ENCODE measurements at places on chromosomes 6 and 20. TPM values are rescaled to one million over a fixed set of nuclear protein-coding genes. Genes with fewer than 3 reads are reported as not detected.
A peak's percentile ranks its signal among the peaks of the same experiment; 100 is the strongest.

Gene PBOV1
- total RNA-seq: not detected

Gene ARMC2
- 10.0 TPM for total RNA-seq

DNA sequence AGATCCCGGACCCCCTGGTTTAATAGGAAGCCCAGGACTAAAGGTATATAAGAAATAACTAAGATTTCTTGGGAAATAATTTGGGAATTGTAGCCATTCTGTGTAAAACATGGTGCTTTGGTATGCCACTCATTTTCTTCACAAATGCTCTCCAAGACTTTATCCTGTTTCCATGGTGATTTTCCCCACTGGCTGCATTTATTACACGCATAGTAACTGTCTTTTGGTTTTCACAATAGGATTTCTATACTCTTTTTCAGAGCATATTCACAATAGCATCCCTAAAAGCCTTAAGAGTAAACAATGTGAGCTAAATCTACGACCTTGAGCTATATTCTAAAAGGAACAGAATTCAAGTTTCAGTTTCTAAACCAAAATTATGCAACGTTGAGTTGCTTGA is 160.8 kb downstream of the COL9A1 start:
- no peak for DNase-seq

DNA sequence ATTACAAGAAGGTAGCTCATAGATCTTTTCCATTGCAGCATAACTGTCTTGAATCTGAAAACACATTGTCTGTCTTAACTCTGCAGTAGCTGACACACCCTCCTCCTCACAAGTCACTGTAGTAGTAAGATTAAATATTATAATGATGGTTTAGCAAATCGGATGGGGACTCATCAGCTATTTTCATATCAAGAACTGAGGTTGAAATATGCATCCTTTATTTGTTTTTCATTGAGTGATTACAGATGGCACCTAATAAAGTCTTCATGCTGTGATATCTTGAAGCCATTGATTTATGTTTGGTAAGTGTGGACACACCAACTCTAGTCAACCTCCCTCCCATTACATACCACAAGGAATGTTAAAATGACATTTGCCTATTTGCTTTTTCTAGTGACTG is 267.4 kb upstream of the TAB2 start:
- no peak overlapping the region for H3K27ac ChIP-seq
- H3K4me3 ChIP-seq: no peak overlapping the region
- H3K4me1 ChIP-seq: peaks cover 51% of the 10 kb centered on the region
- H3K36me3 ChIP-seq: peaks cover 12% of the 10 kb centered on the region
- no peaks in the 10 kb centered on the region for H3K27me3 ChIP-seq
- no peak for DNase-seq

GRCh38 chr20:1371202-1371782 is 21.6 kb downstream of the FKBP1A start:
- peaks cover 46% of the 10 kb centered on the region for H3K4me1 ChIP-seq
- H3K4me3 ChIP-seq: no peak overlapping the region
- no peak for DNase-seq
- H3K36me3 ChIP-seq: peaks cover 66% of the 10 kb centered on the region
- H3K27me3 ChIP-seq: no peaks in the 10 kb centered on the region
- no peak overlapping the region for H3K27ac ChIP-seq

DNA sequence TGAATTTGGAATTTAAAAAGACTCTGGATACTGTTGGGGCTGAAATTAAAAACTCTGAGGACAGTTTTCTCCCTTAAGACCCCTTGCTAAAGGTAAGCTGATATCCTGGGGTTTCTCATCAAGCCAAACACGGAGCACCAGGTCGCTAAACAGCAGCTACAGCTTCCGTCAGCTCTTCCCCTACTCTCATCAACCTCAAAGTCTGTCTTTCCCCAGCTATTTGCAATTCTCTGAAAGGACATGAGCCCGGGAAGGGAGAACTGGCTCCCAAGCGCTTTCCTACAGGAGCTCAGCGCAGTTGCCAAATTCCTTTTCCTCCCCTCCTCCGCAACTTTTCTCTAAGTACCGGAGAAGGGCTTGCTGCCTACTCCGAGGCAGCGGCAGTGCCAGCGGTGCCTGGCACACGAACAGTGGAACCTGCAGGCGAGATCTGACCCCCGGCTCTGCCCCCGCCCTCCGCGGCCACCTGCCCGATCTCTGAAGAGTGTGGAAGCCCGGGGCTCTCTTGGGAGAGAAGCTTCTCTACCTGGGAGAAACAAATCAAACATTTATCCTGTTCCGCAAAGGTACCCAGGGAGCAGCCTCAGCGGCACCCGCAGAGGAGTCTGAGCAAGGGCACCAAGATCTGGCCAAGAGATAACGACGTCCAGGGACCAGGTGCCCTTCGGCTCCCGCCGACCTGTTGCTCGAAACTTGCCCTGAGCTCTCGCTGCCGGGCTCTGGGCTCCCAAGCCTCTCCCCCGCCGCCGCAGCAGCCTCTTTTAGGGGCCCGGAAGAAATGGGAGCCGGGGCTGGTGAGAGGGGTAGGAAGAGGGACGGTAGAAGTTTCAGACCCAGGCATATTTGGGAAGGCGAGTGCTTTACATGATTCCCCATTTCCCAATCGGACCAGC is 2.2 kb downstream of the CBLN4 start:
- no peaks in the 10 kb centered on the region for H3K4me1 ChIP-seq
- no peaks in the 10 kb centered on the region for H3K36me3 ChIP-seq
- H3K27ac ChIP-seq: no peak overlapping the region
- H3K4me3 ChIP-seq: no peak overlapping the region

Gene HTR1E
- not detected for total RNA-seq

- H3K27me3 ChIP-seq: peaks cover 21% of the 10 kb centered on the region
- peaks cover 3% of the 10 kb centered on the region for H3K36me3 ChIP-seq
- no peaks in the 10 kb centered on the region for H3K4me1 ChIP-seq
- no peak overlapping the region for H3K4me3 ChIP-seq
- H3K27ac ChIP-seq: no peak overlapping the region
These were observed 32.7 kb upstream of the NKX2-4 start for GRCh38 chr20:21430020-21430419.

GRCh38 chr20:17179840-17180239 is 47.0 kb upstream of the PCSK2 start:
- H3K27me3 ChIP-seq: no peaks in the 10 kb centered on the region
- H3K27ac ChIP-seq: no peak overlapping the region
- no peak for DNase-seq
- H3K4me1 ChIP-seq: no peaks in the 10 kb centered on the region
- no peak overlapping the region for H3K4me3 ChIP-seq

- peaks cover 4% of the 10 kb centered on the region for H3K27me3 ChIP-seq
- no peak overlapping the region for H3K27ac ChIP-seq
- no peak overlapping the region for H3K4me3 ChIP-seq
- no peaks in the 10 kb centered on the region for H3K4me1 ChIP-seq
- no peak for DNase-seq
These were observed 68.6 kb downstream of the TRMT6 start for GRCh38 chr20:5881703-5882102.

DNA sequence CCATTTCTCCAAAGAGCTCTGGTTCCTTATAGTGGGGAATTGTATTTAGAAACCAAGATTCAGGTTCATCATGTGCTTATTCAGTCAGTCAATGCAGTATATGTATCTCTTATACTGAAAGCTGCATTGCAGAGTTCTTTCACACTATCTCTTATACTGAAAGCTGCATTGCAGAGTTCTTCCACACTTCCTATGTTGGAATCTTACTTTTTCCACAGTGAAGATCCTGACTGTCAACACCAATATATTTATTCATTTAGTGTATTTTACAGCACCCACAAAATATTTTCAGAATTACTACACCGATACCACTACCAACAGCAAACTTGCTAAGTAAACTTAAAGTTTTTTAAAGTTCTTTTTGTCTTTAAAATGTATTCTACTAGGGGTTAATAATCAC is 349.3 kb upstream of the MMS22L start:
- no peak overlapping the region for H3K4me3 ChIP-seq
- no peak overlapping the region for H3K27ac ChIP-seq
- H3K27me3 ChIP-seq: no peaks in the 10 kb centered on the region
- DNase-seq: no peak

DNA sequence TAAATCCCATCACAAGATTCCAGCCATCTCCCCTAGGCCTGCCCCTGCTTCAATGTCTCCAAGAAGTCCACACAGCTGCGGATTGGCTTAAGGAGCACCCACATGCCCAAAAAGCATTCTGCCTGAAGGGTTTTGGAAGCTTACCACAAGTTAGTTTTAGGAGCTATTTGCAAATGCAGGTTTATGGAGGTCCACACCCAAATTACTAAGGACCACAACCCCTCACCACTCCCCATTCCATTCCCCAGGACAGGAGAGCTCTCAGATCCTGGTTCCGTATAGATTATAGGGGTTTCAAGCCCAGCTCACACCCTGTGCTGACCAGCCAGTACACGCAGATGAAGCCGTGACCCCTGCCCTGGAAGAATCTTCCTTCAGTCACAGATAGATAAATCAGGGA is 24.3 kb upstream of the PXDC1 start:
- H3K36me3 ChIP-seq: no peaks in the 10 kb centered on the region
- H3K27me3 ChIP-seq: peaks cover 4% of the 10 kb centered on the region
- H3K4me3 ChIP-seq: no peak overlapping the region
- H3K27ac ChIP-seq: no peak overlapping the region
- no peak for DNase-seq

Gene ZNF133
- 9.2 TPM for total RNA-seq

- peaks cover 63% of the 10 kb centered on the region for H3K36me3 ChIP-seq
- DNase-seq: no peak
- H3K4me1 ChIP-seq: peaks cover 20% of the 10 kb centered on the region
These were observed 116.9 kb upstream of the EMILIN3 start for GRCh38 chr20:41483553-41483930.

Gene POPDC3
- total RNA-seq: not detected

GRCh38 chr6:170062209-170062914 is 228.5 kb downstream of the DLL1 start:
- no peak overlapping the region for H3K4me3 ChIP-seq
- no peaks in the 10 kb centered on the region for H3K4me1 ChIP-seq
- no peak for DNase-seq
- H3K27ac ChIP-seq: no peak overlapping the region
- H3K27me3 ChIP-seq: no peaks in the 10 kb centered on the region
- no peaks in the 10 kb centered on the region for H3K36me3 ChIP-seq

- peaks cover 8% of the 10 kb centered on the region for H3K36me3 ChIP-seq
- H3K4me3 ChIP-seq: peak overlapping the region; percentile 93
- H3K27ac ChIP-seq: peak overlapping the region; percentile 94
- H3K4me1 ChIP-seq: peaks cover 63% of the 10 kb centered on the region
- DNase-seq: peak; percentile 42
These were observed 6.1 kb upstream of the HSPA1B start for GRCh38 chr6:31821301-31822035.

DNA sequence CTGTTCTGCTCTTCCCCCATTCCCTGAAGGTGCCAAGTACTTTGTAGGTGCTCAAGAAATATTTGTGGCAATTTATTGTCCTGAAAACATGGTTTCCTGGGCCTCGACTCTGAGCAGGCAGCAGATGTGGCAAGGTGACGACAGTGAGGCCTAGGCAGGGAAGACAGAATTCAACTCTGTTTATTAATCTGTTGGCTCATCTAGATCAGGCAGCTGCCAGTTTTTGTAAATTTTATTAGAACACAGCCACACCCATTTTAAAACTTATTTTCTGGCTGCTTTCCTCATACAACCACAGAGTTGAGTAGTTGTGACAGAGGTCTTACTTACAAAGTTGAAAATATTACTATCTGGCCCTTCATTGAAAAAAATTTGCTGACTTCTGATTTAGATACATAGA is 24.5 kb downstream of the MAPK14 start:
- peaks cover 12% of the 10 kb centered on the region for H3K4me1 ChIP-seq
- H3K4me3 ChIP-seq: no peak overlapping the region
- peaks cover 9% of the 10 kb centered on the region for H3K36me3 ChIP-seq
- DNase-seq: no peak
- H3K27ac ChIP-seq: no peak overlapping the region

Gene MOG
- not detected for total RNA-seq

Gene SALL4
- 0.17 TPM for total RNA-seq

- DNase-seq: no peak
- H3K36me3 ChIP-seq: no peaks in the 10 kb centered on the region
- H3K27me3 ChIP-seq: no peaks in the 10 kb centered on the region
- H3K4me3 ChIP-seq: no peak overlapping the region
- H3K4me1 ChIP-seq: no peaks in the 10 kb centered on the region
These were observed 432.6 kb downstream of the MMUT start for GRCh38 chr6:49030251-49031020.

Gene OVOL2
- not detected for total RNA-seq

- no peaks in the 10 kb centered on the region for H3K27me3 ChIP-seq
- peaks cover 12% of the 10 kb centered on the region for H3K4me1 ChIP-seq
- no peak overlapping the region for H3K4me3 ChIP-seq
- no peak for DNase-seq
- no peak overlapping the region for H3K27ac ChIP-seq
These were observed 79.3 kb upstream of the AGPAT4 start for GRCh38 chr6:161353208-161353613.

Gene SFTA2
- not detected for total RNA-seq

- no peak overlapping the region for H3K4me3 ChIP-seq
- DNase-seq: no peak
- H3K27ac ChIP-seq: no peak overlapping the region
- H3K4me1 ChIP-seq: no peaks in the 10 kb centered on the region
- no peaks in the 10 kb centered on the region for H3K36me3 ChIP-seq
- H3K27me3 ChIP-seq: no peaks in the 10 kb centered on the region
These were observed 263.1 kb downstream of the TBX18 start for GRCh38 chr6:84501315-84501714.

Gene CST2
- not detected for total RNA-seq

Gene PRL
- not detected for total RNA-seq
